ENCODE measurements at places on chromosomes 2 and 18.

DNA sequence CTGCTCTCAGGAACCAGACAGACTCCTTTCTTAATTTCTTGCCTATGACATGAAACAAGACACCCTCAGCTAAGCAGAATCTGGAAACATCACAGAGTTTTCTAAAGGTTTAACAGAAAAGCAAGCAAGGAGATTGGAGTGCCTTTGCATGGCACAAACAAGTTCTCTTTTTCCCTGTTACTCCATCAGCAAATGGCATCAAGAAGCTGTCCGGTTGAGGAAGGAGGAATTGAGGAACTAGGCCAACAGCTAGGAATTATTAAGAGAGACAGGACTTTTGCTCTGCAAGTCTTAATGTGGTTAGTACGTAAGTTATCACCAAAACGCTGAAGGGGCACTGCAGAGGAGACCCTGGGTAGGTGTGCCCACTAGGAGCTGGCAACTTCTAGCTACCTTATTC lies 53.2 kb downstream of the NEB start:
- no peak for DNase-seq

- DNase-seq: no peak
These were observed 93.6 kb downstream of the MTCL1 start for GRCh38 chr18:8799001-8799400.

GRCh38 chr2:241161646-241162281 lies 11.5 kb downstream of the PPP1R7 start:
- DNase-seq: no peak

- DNase-seq: no peak
These were observed 60.2 kb upstream of the SLC39A10 start for GRCh38 chr2:195596840-195597239.

GRCh38 chr2:62672601-62673000 lies 32.9 kb upstream of the EHBP1 start:
- DNase-seq: no peak

GRCh38 chr2:62306751-62307468 lies 111.0 kb downstream of the B3GNT2 start:
- DNase-seq: no peak

GRCh38 chr2:72134997-72135800 lies 12.5 kb downstream of the CYP26B1 start:
- DNase-seq: no peak

GRCh38 chr2:126699018-126699417 lies 43.1 kb downstream of the GYPC start:
- DNase-seq: no peak

DNA sequence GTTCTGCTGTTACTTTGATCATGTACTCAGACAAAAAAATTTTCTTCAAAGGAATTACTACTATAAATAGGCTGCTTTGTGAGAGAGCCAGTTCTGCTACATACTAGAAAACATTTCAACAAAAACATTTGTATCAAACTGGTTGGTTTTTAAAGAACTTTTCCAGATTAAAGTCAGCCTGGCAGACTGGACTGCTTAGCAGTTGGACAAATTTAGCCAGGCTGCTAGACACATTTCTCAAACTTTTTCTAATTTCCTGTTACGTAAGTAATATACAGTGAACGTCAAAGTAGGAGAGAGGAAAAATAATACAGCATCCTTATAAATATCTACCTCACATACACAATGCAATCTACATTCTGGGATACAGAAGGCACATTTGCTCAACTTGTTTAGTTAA lies 109.5 kb downstream of the SP3 start:
- no peak for DNase-seq

DNA sequence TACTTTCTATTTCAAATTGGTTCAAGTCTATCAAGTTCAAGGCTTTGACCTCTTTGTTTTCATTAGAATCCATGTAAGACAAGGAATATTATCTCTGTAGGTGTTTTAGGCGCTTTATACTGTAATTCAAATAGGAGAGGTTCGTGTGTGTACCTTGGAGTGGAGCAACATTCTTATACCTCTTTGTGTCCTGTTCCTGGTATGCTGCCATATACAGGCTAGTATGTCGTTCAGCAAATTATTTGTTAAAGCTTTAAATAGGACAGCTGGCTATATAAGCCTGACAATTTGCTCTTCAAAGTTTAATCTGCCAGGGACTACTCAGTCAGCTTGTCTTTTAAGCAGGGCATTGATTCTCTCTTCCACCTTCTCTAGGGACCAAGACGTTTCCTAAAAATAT lies 31.1 kb upstream of the SPAG16 start:
- DNase-seq: no peak

DNA sequence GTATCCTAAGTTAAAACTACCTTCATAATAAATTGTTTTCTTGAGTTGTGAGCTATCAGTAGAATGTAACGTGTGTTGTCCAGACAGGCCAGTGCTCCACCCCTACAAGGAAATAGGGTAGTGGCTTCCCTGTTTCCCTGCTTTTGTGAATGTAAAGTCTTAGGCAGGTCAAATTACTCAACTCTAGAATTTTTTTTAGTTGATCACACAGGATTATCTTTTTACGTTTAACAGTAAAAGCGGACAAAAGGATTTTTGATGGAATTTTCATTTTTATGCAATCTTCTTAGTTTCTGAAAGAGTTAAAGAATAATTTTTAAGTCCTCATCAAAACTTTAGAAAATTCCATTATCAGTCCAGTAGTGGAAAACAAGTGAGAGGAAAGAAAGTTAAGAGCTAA lies 38.2 kb downstream of the GPD2 start:
- no peak for DNase-seq

DNA sequence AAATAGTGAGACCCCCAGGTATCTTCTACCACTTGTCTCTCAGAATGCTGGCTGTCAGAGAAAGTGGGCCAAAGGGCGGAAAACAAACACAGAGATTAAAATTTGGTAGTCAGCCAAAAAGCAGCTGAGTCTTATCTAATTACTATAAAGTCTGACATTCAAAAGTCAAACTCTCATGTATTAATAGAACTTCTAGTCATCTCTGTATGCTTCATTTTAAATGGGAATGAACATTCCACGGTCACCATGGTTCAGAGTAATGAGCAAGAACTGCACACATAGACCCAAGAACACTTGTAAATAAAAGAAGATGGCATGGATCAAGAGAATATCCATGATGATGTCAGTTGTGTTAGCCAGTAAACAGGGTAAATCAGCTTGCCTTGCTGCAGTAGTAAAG lies 1267.0 kb upstream of the CHAC2 start:
- no peak for DNase-seq

GRCh38 chr2:201484805-201485204 lies 33.3 kb downstream of the STRADB start:
- no peak for DNase-seq

GRCh38 chr18:64979791-64980190 lies 771.0 kb upstream of the CDH7 start:
- no peak for DNase-seq

GRCh38 chr2:36371928-36372391 lies 16.4 kb downstream of the CRIM1 start:
- no peak for DNase-seq

DNA sequence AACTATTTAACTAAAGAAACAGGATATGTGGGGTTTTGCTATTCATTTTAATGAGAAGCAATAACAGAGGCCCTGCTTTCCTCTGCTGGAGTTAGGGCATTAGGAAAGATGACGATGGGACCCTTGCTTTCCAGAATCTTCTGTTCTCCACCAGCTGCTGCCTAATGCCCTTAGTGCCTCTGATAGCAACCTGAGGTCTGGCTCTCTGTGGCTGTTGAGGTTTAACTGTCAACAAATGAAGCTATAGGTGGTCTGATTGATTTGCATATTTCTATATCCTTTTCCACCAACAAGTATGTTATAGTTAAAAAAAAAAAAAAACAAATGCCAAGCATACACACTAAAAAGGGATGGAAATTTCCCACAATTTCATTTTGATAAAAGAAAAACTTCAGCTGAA lies 115.1 kb upstream of the NCK2 start:
- no peak for DNase-seq

DNA sequence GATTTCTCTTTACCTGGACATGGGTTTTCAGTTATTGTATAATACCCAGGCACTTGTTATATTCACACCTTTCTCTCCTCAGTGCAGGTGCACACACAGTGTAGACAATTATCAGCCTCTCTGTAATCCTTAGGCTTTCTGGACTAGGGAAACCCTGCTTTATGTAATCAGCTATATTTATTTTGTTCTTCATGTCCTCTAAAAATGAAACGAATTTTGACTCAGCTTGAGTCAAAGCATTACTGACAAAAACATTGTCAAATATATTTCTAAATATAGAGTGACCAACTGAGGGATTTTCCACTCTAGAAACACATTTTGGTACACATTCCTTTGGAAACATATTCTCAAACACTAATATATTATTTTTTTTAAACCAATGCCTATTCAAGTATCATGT lies 144.8 kb upstream of the GULP1 start:
- no peak for DNase-seq

Measured in stimulated activated CD4-positive, alpha-beta T cell treated with anti-CD3 and anti-CD28 coated beads, Interleukin-12 subunit alpha, Interleukin-12 subunit beta, amount 100 ng/mL, for 4 hours (primary cell).